ENCODE measurements at places on chromosomes 7 and 10.

DNA sequence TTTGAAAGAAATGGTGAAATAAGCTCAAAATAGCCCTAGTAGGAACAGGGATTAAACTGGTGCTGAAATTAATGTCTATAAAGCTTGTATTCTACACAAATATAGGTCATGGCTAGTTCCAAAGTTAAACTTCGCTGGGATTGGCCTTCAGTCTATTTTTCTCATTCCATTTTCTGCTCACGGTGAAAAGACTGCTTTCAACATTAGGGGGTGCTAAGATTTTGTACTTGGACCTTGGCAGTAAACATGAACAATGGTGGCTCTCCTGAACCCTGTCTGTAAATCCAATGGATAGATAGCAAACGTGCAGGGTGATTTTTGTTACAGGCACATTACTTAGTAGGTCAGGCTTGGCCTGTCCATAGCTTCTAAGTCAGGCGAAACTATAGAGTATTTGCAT lies 36.0 kb upstream of the RSU1 start:
- DNase-seq = peak; percentile 20

GRCh38 chr10:3095373-3096139 lies 28.2 kb downstream of the PFKP start:
- DNase-seq = peak; percentile 91

GRCh38 chr7:40507166-40507565 lies 372.4 kb downstream of the SUGCT start:
- DNase-seq = peak; percentile 57

GRCh38 chr10:3781468-3782145 lies 3.4 kb downstream of the KLF6 start:
- DNase-seq = peak; percentile 34

DNA sequence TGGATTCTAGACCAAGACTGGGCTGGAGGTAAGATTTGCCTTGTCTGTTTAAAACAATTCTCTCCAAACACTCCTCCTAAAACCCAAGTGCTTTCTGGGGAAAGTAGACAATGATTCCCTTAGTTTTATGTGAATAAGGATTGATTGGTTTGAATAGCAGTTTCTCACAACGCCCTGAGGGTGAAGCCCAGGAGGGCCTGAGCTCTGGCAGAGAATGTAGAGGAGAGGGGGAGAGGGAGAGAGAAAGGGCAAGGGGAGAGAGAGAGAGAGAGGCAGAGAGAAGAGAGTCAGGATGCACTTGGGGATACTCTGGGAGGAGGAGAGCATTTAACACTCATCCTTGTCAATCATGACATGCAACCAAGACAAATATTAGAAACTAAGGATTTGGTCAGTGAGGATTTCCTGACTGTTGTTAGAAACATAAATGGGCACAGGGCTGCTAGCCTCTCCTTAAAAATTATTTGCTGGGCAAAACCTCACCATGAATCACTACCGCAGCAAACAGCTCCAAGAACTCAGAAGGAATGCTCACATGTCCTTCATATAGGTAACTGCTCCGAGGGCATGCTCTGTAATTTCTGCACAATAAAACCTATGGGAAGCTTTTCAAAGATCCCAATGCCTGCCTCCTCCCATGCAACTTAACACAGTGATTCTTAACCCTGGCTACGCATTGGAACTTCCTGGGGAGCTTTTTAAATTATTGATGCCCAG lies 55.2 kb upstream of the RAPGEF5 start:
- DNase-seq = peak; percentile 90

- no peak for DNase-seq
These were observed 142.0 kb upstream of the ADO start for GRCh38 chr10:62662486-62662885.

DNA sequence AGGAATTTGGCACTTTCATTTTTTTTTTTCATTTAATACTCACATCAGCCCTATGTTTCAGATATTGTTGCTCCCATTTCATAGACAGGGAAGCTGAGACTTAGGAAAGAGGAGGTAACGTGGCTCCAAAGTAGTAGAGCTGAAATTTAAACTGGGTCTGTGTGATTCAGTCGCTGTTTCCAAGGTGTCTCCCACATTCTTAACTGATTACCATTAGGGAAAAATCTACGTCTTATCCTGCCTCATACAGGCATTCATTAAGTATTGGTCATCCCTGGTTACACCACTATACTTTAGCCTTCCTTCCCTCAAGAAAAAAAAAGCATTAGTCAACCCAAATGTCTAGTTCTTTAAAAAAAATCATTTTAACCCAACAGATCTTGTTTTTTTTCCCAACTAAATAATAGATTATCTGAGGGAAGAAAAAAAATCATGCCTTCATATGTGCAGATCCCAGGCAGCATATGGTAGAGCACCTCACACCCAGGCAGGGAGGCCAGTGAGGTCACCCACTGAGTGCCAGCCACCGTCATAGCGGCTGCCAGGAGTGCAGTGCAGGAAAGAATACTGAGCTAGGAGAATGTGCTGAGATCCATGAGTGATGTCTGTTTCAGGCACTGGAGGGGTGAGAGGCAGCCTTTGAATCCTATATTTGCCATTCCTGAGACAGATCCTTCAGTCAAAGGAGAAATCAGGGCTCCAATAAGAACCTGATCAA lies 59.0 kb upstream of the SORCS3 start:
- DNase-seq = no peak

DNA sequence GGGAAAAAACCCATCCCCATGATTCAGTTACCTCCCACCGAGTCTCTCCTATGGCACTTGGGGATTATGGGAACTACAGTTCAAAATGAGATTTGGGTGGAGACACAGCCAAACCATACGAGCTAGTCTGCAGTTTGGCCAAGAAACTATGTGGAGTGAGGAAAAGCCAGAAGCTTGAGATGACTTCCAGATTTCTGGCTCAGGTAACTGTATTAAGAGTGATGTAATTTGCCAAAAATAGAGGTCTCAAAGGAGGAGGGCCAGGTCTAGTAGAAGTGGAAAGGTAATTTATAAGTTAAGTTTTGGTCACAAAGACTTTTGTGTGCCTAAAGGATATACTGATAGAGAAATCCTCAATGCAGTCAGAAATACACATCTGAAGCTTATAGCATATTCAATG lies 279.7 kb upstream of the MGMT start:
- DNase-seq = no peak

- no peak for DNase-seq
These were observed 30.7 kb upstream of the ZNF92 start for GRCh38 chr7:65342723-65343629.

DNA sequence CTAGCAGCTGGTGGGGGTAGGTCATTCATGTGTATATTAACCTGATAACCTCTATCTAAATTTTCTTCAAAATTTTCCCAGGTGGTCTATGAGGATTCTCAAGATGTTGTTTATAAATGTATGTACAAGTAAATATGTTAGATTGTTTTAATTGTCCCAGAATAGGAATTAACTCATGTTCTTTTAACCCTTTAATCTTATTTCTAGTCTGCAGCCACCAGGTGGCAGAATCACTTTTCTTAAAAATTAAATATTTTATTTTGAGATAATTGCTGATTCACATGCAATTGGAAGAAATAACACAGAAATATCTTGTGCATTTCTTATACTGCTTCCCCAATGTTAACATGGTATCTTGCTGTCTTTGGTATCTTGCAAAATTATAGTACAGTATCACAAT lies 589.5 kb downstream of the ARL4A start:
- DNase-seq = peak; percentile 24

- DNase-seq = no peak
These were observed 827 bp downstream of the CSTF2T start for GRCh38 chr10:51698473-51699063.

DNA sequence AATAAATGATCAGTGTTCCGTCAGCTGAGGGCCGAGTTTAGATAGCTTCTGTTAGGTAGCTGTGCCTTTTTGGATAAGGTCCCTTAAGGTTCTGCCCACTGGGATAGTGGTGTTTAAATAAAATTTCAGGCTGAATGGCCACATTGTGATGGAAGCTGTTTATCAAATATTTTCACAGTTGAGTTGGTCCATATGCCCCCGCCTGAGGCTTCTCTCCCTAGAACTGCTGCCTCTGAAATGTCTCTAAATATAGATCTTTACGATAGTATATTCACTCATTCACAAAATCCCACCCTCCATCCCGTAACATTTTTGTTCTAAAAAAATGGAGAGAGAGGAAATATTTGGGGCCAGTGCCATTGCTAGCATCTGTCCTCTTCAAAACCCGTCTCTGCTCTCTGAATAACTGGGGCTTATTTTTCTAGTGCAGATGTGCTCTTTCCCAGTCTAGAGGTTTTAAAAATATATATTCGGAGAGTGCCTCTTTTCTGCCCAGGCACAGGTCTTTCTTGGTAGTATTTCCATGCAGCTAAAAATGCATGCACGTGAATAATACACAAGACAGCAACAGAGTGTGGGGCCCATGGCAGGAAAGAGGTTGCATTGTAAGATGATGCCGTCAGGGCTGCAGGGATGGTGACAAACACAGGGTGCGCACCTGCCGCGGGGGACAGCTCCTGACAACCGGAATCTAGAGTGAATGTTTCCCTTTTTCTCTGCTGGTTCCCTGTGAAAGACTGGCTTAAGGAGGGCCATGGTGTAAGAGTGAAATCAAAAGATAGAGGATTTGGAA lies 105.4 kb upstream of the BTBD16 start:
- DNase-seq = no peak

- DNase-seq = no peak
These were observed 6.0 kb upstream of the PON1 start for GRCh38 chr7:95330204-95330960.

- no peak for DNase-seq
These were observed 469 bp downstream of the MSS51 start for GRCh38 chr10:73432646-73433537.

- peak; percentile 20 for DNase-seq
These were observed 52.5 kb downstream of the DGKB start for GRCh38 chr7:14850039-14850438.

GRCh38 chr10:97168645-97169044 lies 17.1 kb downstream of the SLIT1 start:
- no peak for DNase-seq

DNA sequence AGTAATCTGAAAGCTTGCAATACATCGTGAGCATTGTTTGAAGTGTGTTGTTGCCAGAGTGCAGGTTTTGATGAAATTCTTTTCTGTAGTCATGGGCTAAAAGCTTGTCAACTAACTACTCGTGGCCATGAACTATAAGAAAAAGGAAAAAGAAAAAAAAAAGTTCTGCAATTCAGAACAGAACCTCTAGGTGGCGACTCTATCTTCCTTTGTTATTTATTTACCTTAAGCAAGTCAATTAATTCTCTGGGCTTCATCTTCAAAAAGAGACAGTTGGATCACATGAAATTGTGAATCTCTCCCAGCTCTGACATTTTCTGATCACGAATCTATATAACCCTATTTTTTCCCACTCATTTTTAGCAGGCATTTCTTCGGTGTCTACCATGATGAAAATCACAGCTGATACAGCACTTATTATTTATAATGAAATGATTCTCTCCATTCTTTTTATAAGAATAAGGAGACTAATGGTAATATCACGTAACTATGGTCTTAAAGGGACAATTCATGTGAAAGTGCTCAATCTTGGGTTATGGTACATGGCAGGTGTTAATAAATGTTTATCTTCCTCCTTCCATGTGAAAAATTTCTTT lies 18.8 kb downstream of the TMEM196 start:
- peak; percentile 88 for DNase-seq

DNA sequence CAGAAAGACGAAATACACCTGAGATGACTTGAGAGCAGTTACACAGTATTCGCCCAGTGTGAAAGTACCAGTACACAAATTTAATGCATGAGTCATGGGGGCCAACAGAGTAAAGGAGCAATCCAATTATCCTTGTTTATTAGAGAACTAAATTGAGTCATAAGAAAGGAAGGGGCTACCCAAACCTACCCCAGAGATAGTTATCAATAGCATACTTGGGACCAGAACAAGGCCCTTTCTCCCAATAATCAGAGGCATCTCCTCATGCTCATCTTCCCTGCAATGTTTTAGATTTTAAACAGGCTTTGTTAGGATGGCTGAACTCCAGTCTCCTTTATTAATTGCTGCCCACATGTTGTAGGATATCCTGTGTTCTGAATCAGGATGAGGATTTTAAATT lies 239.7 kb upstream of the LRGUK start:
- peak; percentile 4 for DNase-seq

GRCh38 chr10:43939389-43939938 lies 290.8 kb upstream of the ZNF32 start:
- no peak for DNase-seq

- no peak for DNase-seq
These were observed 28.0 kb downstream of the TMEM120A start for GRCh38 chr7:75966190-75966961.

- DNase-seq = peak; percentile 39
These were observed 409.8 kb upstream of the ZMIZ1 start for GRCh38 chr10:78658645-78659597.

- peak; percentile 88 for DNase-seq
These were observed 70.5 kb downstream of the ADCYAP1R1 start for GRCh38 chr7:31122649-31123058.
